ENCODE measurements at places on chromosomes 11 and 22. TPM values are rescaled to one million over a fixed set of nuclear protein-coding genes. Genes with fewer than 3 reads are reported as not detected.
A peak's percentile ranks its signal among the peaks of the same experiment; 100 is the strongest.

DNA sequence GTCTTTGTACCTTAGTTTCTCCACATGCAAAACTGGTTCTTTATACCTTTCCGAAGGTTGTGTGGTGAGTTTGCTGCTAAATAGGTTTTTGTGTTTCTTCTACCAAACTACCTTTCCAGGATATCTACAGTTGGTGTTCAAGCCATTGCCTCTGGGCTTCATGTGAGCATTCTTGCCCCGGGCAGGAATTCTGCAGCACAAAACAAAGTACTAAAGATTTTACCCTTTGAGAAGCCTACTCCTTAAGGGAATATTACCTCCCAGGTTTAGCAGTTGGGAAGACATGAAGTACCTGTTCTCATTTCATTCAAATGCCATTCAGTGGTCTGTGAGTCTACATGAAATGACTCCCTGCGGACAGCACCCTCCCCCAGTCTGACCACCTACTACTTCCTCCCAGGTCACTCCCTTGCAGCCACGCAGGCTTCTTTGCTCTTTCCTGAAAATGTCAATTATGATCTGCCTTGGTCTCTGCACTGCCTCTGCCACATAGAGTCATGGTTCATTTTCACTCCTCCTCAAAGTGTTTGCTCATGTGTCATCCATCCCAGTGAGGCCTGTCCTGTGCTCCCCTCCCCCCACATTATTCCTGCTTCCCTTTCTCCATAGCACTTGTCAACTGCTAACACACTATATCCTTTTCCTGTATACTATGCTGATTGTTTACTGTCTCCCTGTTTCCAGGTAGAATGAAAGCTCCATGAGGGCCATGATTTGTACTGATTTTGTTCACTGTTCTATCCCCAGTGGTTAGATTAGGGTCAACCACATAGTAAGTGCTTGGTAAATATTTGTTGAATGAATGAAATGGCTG, 36.9 kb downstream of the PACS1 start:
- no peak for DNase-seq

- no peak for DNase-seq
Observed at GRCh38 chr11:117815262-117815803, 9.2 kb downstream of the FXYD2 start.

DNA sequence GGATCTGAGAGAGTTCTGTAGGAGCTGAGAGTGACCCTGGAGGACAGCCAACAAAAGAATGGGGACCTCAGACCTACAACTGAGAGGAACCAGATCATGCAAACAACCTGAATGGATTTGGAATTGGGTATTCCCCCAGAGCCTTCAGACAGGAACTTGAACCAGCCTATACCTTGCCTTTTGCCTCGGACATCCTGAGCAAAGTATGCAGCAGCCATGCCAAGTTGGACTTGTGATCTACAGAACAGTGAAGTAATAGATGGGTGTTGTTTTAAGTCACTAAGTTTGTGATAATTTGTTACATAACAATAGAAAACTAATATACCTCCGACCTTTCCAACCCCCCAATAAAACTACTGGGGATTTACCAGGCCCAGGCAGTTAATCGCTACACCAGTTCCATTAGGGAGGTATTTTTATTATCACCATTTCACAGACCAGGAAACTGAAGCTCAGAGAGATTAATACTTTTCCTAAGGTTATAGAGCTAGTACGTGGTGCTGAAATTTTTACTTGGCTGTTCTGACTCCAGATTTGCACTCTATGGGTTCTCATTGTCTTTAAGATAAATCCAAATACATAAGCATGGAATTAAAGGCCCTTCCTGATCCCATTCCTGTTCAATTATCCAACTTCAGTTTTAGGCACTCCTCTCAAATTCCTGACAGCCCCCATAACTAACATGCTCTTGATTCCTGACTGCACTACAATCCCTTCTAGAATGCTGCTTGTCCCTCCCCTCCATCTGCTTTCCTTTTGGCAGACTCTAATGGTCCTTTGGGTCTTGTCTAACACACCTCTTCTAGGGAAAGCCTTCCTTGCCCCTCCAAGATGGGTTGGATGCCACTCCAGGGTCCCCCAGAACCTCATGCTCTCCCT, 1.7 kb upstream of the RASSF10 start:
- no peak for DNase-seq

The FAM111B gene
- 2.2 TPM for total RNA-seq

The RIC3 gene
- 20.2 TPM for total RNA-seq

GRCh38 chr11:100680070-100680469, 7.0 kb upstream of the ARHGAP42 start:
- no peak for DNase-seq

The PIK3IP1 gene
- 84.8 TPM for total RNA-seq

The MAJIN gene
- not detected for total RNA-seq

- no peak for DNase-seq
Observed at GRCh38 chr11:57459164-57460021, 935 bp upstream of the RTN4RL2 start.

- DNase-seq = no peak
Observed at GRCh38 chr11:85752201-85752889, 58.6 kb downstream of the SYTL2 start.

The TMEM41B gene
- total RNA-seq = 39.3 TPM

- DNase-seq = no peak
Observed at GRCh38 chr11:32911413-32911812, 18.8 kb downstream of the QSER1 start.

DNA sequence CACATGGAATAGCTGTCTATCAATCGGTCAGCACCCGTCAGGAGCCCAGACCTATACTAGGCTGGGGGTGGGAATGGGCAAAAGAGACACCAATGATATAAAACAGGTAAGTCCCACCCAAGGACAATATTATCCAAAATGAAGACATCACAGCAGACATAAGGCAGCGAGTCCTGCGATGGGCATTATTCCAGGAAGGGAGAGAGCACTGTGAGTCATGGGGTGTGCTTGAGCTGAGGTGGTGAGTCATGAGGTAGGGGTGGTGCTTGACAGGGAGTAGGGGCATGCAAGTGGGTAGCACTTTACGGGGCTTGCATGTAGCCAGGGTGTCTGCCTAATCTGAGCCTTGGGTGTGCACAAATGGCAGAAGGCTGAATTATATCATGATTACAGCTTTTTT, 605.0 kb upstream of the CADM1 start:
- DNase-seq = peak; percentile 67

GRCh38 chr11:88194990-88195389, 19.7 kb upstream of the RAB38 start:
- no peak for DNase-seq

GRCh38 chr11:125773516-125773915, 5.1 kb downstream of the PATE2 start:
- no peak for DNase-seq

DNA sequence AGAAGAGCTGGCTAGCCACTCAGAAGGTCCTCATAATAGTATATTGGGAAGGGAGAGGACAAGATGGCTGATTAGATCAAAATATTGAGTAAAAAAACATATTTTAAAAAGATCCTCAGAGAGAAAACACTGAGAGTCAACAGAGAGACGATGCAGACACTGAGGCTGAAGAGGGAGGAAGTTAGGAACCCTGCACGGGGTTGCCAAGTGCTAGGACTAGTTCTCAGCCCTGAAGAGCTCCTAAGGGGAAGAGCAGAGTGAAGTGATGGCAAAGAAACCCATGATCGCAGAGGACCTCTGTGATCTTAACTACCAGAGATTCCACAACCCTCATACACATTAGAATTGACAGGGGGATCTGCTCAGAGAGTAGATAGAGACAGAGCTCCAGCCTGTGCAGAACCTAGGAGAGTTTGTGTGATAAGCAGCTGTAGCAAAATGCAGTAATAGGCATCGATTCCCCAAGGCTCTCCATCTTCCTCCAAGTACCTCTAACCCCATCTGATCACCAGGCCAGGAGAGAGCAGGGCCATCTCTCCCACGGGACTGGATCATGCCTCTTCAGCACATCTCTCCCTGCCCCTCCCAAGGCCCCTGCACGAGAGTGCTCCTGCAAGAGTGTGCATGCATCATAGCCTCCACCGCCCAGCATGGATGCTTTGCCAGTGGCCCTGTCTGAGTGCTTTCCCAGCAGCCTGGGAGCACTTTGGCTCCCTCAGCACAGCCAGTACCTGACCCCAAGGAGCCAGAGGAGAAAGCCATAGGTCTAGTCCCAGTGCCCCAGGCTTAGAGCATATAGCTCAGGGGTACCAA, 41.2 kb upstream of the ARL14EP start:
- DNase-seq = no peak

The KCNQ1 gene
- 2.1 TPM for total RNA-seq

DNA sequence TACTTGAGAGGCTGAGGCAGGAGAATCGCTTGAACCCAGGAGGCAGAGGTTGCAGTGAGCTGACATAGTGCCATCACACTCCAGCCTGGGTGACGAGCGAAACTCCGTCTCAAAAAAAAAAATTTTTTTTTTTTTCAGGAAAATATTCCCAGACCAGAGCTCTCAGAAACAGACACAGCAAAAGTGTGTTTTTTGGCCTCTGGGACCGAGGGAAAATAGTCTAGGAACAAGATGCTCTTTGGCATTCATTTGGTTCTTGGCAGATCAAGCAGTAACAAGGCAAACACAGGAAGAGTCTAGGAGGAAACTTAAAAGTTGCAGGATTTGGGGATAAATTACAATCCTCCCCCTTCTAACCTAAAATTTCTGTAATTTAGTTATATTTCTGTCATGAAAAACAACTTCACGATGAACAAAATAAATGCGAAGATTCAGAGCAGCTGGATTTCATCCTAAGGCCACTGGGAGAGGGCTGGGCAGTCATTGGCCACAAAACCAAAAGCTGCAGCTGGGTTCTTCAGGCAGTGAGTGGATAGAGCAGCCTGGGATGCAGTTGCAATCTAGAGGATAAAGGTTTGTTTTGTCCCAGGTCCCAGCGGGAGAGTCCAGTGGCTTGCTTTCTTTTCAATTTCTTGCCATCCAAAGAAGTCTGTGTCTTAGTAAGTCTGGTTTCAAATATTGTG, 19.7 kb downstream of the ATG16L2 start:
- no peak for DNase-seq

- DNase-seq = no peak
Observed at GRCh38 chr11:46617972-46618314, 590 bp downstream of the ATG13 start.

DNA sequence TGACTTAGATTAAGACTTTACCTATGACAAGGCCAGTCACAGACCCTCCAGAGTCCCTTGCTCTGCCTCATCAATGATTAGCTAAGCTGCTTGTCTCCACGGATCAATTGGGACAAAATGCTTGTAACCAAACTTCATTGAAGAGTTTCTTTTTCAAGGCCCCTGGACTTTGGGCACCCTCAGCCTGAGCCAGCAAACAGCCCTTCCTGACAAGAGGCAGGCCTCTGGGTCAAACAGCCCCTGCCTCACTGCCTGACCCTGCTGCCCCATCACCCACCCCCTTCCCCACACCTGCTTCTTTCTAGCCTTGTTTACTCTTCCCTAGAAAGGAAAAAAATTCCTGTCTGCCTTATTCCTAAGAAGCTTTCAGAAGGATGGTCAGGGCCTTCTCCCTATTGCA, 26.3 kb upstream of the CDON start:
- no peak for DNase-seq

GRCh38 chr22:23383491-23384361, 196.4 kb downstream of the IGLL1 start:
- peak; percentile 83 for DNase-seq

DNA sequence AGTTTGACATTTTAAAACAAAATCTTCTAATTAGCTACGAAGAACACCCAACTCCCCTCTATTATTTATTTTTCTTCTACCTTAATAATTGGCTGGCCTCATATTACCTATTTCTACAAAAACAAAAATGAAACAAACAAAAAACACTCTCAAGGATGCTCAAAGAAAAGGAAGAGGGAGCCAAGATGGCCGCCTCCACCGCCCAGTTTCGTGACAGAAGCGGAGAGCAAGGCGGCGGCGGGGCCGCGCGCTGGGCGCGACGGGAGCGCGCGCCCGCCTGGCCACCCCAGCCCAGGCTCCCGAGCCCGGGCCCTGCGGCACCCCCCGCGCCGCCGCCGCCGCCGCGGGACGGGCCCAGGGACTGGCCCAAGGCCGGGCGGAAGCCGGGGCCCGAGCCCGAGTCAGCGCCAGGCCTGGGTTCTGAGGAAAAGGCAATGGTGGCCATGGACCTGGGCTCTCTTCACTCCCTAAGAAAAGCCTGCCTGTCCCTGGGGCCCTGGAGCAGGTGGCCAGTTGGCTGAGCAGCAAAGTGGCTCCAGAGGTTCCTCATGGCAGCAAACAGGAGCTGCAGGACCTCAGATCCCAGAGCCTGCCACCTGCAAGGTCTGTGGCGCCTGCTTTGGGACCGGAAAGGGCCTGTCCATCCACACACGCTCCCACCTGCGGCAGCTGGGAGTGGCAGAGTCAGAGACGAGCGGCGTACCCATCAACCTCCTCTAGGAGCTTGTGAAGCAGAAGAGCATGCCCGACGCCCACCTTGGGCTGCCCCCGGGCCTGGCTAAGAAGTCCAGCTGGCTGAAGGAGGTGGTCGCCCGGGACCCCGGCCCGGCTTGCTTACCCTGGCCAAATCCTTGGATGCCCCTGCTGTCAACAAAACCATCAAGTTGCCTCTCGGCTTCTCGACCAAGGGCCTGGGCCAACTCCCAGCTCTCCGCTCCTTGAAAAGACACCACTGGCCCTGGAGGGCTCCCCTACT, 543.2 kb upstream of the CCDC179 start:
- no peak for DNase-seq

DNA sequence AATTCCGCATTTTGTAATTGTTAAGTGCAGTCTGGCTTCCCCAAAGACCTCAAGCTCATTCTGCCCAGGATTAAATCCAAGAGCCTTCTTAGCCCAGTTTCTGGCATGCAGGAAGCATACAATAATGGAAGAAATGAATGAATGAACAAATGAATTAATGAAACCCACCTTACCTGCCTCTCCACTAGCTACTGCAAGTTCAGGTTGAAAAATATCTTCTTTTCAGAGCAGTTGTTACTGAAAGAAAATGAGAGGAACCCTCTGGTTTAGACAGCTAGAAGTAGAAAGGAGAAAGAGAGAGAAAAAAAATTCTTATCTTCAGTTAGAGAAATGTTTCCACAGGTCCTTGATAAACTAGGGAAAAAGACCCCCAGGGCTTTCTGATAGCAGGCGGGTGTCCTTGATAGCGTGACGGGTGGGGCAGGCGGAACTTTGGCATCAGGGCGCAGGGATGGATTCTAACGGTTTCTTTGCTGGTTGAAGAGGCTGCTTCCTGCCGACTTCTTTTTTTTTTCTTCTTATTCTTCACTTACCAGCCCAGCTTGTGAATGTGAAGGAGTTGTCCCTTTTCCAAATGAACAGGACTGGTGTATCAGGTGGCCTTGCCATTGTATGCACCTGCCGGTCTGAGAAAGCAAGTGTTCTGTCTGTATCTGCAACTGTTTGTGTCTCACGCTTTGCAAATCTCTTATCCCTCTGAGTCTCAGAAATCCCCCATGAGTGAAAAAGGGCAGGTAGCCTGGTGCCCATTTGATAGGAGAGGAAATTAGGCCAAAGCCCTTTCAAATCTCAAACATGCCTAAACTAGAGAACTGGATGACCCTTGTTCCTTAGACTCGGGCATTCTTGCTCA, 10.0 kb downstream of the LMO2 start:
- no peak for DNase-seq

The CTTN gene
- 251 TPM for total RNA-seq

The TKFC gene
- total RNA-seq = 26.6 TPM

GRCh38 chr22:37172266-37173245, 15.5 kb downstream of the C1QTNF6 start:
- DNase-seq = peak; percentile 80

- DNase-seq = no peak
Observed at GRCh38 chr11:129947474-129947873, 52.1 kb upstream of the NFRKB start.

- DNase-seq = no peak
Observed at GRCh38 chr11:85884581-85885021, 29.4 kb downstream of the CCDC83 start.
